ENCODE measurements at places on chromosomes 5 and 9. TPM values are rescaled to one million over a fixed set of nuclear protein-coding genes. Genes with fewer than 3 reads are reported as not detected.

DNA sequence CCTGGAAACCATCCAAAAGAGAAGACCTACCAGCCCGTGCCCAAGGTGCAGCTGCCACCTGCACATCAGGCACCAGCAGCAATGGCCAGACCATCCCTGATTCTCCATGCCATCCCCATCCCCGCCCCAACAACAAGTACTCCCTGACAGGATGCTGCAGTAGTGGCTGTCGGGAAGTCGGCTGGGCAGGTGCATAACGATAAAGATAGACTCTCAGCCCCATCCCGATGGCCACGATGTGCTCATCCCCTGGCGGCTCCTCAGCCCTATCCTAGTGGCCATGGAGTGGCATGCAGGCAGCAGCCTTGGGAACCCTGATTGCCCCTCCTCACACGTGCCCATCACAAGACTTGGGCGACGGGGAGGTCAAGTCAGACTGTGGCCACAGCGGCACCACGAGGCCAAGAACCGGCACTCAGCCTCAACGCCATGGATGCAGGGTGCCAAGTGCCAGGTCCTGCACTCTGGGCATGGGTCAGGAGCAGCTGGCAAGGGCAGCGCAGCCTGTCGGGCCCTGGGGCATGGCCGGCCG is 368.8 kb upstream of the SPATA31A5 start:
- peak; percentile 62 for DNase-seq

GRCh38 chr5:1510631-1511030 is 13.1 kb downstream of the LPCAT1 start:
- DNase-seq: no peak

OXCT1 gene
- total RNA-seq: 2.7 TPM

KDM4C gene
- 22.2 TPM for total RNA-seq

ANKRD31 gene
- total RNA-seq: 0.19 TPM

GRCh38 chr5:1217596-1218206 is 7.5 kb upstream of the SLC6A18 start:
- DNase-seq: no peak

LCN9 gene
- total RNA-seq: not detected

MEGF10 gene
- total RNA-seq: 0.14 TPM

DNA sequence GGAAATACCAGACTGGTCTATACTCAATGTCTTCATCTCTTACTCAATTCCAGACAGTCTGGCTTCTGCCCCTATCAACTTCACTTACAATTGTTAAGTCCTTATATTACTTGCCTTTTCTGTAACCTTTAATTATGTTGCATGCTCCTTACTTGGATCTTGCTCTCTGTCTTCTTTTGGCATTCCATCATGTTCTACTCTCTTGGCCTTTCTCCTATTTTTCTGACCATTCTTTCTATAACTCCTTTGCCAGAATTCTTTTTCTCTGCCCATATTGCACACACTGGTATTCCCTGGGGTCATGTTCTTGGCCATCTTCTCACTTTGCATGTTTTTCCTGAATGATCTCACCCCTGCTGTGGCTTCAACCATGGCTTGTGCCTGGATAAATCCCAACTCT is 209.8 kb upstream of the ZNF462 start:
- no peak for DNase-seq

DNA sequence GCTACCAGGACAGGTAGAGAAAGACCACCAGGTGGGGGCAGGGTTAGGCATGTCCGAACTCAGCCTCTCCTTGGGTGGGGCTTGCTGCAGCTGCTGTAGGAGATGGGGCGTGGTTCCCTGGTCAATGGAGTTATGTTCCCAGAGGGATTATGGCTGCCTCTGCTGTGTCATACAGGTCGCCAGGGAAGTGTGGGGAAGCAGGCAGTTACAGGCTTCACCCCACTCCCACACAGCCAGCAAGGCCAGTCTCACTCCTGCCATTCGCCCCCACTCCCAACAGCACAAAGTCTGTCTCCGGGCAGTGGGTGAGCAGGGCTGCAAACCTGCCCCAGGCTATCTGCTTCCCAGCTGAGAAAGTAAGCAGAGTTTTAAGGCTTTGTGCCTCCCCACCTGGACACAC is 20.0 kb upstream of the CEP72 start:
- no peak for DNase-seq

DNA sequence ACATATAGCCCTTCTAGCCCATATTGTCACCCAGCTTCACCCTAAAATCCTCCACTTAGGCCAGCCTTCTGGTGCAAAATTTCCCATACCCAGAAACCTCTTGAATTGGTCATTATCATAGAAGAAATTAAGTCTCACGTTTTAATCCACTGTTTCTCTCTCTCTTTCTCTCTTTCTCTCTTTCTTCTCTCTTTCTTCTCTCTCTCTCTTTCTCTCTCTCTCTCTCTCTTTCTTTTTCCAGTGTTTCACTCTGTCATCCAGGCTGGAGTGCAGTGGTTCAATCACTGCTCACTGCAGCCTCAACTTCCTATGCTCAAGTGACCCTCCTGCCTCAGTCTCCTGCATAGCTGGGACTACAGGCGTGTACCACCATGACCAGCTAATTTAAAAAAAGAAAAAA is 363.4 kb downstream of the TMEM167A start:
- no peak for DNase-seq

- no peak for DNase-seq
Observed at GRCh38 chr9:120612218-120612617, 32.3 kb upstream of the CDK5RAP2 start.

- no peak for DNase-seq
Observed at GRCh38 chr5:161396171-161396570, 150.4 kb downstream of the GABRB2 start.

MAP1B gene
- total RNA-seq: 16.8 TPM

DNA sequence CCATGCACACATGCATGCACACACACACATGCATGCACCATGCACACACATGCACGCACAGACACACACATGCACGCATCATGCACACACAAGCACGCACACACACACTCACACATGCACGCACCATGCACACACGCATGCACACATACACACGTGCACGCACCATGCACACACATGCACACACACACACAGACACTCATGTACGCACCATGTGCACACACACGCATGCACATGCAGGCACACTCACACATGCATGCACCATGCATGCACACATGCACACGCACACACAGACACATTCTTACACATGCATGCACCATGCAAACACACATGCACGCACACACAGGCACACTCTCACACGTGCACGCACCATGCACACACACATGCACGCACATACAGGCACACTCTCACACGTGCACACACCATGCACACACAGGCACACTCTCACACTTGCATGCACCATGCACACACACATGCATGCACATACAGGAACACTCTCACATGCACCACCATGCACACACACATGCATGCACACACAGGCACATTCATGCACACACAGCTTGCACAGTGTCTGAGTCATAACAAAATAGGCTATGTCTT is 117.5 kb downstream of the TENT4A start:
- DNase-seq: no peak

AGTPBP1 gene
- total RNA-seq: 8.7 TPM

DNA sequence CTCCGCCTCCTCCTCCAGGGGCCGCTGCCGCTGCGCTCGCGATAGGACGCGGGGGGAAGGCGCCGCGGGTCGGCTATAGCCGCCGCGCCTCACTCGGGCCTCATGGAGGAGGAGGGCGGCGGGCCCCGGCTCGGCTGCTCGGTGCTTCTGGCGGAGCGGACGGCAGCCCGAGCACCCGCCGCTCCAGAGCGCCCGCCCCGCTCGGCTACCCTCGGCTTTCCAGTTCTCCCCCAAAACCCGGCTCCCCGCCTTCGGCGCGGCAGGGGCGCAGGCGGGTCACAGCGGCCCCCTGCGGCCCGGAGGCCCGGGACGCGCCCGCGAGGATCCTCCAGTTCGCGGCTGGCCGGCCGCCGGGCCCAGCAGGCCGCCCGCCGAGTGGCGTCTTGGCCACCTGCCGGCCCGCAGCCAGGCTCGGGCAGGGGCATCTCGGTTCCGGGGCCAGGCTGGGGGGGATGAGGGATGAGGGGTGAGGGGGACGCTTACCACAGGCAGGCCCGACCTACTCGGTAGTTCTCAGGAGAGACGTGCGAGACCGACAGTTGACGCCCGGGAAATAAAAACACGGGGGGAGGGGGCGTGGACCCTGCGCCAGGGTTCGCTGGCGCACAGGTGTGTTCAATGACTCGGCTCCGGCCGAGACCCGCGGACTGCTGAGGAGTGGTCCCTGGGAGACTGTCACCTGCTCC is at the start of gene PAIP1:
Gene PAIP1, minus strand, starts transcription at position 221 of the 686 bp plus-strand sequence. CDS start 231 bp downstream, outside the sequence.
- DNase-seq: peak; percentile 92

ALG2 gene
- total RNA-seq: 26.0 TPM

DNA sequence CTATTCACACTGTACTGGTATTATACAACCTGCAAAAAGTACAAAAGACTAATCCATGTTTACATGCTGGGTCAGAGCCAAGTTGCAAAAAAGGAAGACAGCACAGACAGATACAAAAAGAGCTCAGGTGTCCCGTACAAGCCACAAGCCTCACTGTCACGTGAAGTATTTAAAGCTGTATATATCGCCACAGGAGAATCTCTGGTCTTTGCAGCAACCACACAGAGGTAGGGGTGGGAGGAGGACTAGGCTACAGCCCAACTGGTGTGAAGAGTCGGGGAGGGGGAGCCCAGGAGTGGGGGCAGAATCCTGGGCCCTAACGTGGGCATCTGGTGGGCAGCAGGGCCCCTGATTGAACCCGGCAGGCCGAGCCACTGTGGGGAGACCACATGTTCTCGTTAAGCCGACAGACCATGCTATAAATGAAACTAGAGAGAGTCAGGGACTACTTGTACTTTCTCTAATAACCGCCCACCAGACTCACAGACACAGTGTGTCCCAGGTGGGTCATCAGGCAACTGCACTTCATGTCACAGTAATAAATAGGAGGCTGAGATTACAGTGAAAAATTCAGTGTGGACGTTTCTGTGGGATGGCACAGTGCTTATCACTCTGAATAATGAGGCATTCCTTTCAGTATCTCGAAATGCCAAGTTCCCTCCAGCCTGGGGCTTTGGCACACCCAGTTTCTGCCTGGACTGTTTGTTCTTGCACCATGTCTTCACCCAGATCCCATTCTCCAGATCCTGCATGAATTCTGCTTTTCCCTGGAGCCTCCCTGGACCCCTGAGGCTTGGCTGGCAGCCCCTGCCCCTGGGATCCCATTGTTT is 79.3 kb upstream of the SH3PXD2B start:
- no peak for DNase-seq

DNA sequence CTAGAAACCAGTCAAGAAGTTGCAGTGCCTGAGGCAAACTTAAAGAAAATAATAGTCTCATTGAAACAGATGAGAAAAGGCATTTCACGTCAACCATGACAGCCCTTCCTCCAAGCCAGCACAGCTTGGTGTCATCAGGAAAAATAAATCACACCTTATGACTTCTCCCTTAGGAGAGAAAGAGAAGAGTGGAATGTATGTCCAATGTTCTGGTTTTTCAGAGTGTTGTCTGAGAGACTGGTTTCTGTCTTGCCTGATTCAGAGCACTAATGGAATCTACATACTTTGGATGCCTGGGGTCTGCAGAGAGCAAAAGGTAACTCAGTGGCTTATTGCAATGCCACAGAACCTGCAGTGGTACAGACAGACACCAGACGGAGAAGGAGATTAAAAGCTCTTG is 105.5 kb upstream of the PDE4D start:
- no peak for DNase-seq

SV2C gene
- 0.05 TPM for total RNA-seq

CFAP77 gene
- not detected for total RNA-seq

DNA sequence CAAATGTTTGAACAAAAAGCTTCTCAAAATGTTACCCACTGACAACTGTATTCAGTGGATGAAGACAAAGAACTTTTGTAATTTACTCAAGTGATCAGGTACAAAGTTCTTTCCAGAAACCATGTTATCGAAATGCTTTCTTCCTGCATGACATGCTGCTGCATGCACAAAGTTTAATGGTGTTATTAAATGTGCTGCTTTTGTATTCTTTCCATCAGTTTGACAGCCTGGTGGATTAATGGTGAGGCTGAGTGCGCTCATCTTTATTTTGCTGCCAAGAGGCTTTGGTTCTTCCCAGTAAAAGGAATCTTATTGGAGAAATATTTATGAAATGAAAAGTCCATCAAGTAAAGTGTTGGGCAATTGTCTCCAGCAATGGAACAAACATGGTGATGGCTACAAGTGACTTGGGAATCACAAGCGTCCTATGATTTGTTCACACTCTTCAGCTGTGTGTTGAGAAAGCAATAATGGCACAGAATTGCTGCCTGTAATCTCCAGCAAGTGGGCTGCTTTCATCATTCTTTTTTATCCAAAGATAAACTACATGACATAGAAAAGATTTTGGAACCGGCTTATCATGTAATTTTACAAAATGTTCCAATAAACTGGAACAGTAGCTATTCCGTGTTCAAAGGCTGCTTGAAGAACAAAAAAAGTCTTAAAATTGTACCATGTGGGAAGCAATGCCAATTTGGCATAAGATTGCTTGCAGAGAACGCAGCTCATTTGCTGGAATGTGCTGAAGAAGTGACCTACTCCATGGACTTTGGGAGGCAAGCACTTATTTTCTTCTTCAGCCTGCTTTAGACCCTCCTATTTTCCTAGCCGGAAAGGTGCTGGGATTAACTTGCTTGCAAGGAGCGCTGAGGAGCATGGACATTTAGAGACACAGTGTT is 153.1 kb downstream of the HSD17B3 start:
- no peak for DNase-seq

HMCN2 gene
- total RNA-seq: 1.2 TPM

GARIN3 gene
- total RNA-seq: not detected

FYB1 gene
- total RNA-seq: 0.97 TPM

- no peak for DNase-seq
Observed at GRCh38 chr9:15138357-15138686, 168.7 kb downstream of the TTC39B start.

QRFP gene
- not detected for total RNA-seq

- no peak for DNase-seq
Observed at GRCh38 chr9:3578786-3579185, 53.0 kb upstream of the RFX3 start.

DNA sequence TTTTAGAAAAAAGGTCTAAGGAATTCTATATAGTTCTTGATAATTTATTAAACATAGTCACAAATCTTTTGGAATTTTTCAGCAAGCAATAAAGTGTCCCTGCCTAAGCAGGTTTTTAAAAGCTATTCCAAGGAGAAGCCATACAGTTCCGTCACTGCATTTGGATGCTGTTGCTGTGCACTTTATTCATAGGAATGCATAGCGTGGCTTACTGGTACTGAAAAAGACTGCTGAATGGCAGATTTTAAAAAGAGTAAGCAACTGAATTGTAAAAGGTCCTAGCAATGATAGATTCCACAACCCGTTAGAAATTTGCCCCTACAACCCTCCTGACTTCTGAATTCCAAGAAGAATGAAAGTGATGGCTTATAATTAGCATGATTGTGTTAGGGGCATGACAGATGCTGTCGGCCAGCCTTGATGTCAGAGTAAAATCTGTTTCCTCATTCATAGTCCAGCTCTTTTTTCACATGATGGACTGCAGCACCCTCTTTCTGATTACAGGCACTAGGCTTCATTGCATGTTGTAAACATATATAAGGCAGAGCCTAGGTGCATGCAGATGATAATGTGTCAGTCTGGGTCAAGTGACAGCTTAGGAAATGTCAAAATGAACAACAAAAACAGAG is 227.0 kb downstream of the PDE4D start:
- DNase-seq: no peak

MYOT gene
- not detected for total RNA-seq

Data from pancreas (tissue), 10 donors.